ENCODE measurements at places on chromosomes 4 and X. TPM values are rescaled to one million over a fixed set of nuclear protein-coding genes. Genes with fewer than 3 reads are reported as not detected.

GRCh38 chr4:151409470-151410313 is 716 bp downstream of the FHIP1A start:
- peak; percentile 55 for DNase-seq

DNA sequence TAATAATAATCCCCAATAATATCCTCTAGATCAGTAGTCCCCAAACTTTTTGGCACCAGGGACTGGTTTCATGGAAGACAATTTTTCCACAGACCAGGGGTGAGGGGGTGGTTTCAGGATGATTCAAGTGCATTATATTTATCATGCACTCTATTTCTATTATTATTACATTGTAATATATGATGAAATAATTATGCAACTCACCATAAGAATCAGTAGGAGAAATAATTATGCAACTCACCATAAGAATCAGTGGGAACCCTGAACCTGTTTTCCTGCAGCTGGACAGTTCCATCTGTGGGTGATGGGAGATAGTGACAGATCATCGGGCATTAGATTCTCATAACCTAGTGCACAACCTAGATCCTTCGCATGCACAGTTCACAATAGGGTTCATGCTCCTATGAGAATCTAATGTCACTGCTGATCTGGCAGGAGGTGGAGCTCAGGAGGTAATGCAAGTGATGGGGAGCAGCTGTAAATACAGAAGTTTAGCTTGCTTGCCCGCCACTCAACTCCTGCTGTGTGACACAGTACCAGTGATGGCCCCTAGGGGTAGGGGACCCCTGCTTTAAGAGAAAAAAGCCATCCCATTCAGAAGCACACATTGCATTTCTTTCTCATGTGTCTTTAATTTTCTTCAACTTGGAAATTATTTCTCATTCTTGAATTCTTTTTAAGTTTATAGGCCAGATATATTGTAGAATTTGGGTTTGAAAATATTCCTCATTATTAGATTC is 16.0 kb upstream of the SH3RF1 start:
- DNase-seq, result no peak

DNA sequence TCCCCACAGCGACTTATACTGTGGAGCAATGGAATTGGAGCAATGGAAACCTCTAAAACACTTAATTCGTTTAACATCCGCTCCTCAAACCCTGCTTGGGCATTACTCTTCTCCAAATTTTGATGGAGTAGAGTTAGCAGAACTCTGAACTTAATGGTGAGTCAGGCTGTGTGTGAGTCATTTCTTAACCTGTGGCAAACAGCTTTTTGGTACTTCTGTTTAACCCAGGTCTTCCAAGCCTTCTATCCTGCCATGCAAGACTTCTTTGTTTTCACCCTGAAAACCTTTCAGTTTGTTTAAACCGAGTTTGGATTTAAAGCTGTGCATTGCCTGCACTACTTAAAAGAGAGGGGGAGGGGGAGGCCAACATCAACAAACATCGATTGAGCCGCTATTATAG is 3.6 kb upstream of the AMOT start:
- DNase-seq, result no peak

Gene MTTP
- 0.07 TPM for total RNA-seq

DNA sequence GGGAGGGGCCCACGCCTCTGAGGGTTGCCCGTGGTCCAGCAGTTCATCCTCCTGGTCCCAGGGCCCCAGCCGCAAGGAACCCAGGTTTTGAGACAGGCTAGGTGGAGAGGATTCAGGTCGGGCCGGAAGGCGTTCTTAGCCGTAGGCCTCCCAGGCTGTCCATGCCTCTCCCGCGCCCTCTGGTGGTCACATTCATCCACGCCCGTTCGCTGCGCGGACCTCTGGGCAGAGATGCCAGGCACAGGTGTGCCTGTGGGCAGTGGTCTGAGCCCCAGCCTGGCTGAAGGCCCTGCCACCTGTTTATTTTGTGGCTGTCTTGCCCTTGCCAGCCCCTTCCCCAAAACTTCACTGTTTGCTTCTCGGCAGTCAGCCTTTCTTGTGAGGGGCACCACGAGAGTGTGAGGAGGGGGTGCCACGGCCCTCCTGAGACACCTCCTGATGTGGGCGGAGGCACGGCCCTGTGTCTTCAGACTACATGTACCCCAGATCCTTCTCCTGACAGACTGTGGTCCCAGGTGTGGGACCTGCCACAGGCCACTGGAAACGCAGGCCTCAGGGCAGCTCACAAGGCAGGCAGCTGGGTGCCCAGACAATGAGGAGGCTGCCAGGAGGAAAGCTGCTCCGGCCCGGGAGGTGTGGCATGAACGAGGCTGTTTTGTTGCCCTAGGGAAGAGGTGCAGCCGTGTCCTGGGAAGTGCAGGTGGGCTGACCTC is 5.0 kb downstream of the UVSSA start:
- peak; percentile 85 for DNase-seq

Gene CSAG3
- not detected for total RNA-seq

DNA sequence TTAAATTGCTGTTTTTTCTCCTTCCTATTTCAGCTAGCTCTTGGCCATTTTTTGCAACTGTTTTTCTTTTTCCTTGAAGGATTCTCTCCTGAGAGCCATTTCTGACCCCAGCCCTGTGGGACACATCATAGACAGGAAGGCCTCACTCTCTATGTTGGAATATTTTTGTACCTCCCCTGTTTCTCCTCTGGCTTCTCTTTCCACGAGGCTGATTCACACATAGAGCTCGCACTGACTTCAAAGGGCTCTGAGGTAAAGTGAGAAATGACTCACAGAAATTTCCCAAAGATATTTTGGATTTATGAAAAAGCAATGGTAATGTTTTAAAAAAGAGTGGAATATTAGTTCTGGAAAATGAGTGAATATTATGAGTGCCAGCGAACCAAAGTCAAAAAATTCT is 181.7 kb upstream of the IGFBP7 start:
- DNase-seq, result no peak

DNA sequence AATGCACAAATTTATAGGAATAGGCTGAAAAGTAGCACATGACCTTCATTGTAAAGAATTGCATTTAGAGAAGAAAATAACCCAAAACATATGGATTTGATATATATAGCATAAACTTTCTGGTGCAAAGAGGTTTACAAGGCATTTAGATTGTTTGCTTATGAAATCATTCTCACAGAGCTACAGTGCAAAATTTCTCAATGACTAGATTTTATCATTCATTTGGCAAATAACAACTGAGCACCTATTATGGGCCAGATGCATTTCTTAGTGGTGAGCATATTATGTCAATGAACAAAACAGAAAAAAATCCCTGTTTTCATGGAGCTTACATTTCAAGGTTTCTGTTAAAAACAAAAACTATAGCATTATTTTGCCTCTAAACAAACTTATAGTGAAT is 34.1 kb upstream of the TNIP3 start:
- no peak for DNase-seq

GRCh38 chr4:31239886-31240285 is 519.7 kb downstream of the PCDH7 start:
- DNase-seq, result no peak

Measured in psoas muscle (tissue), 8 donors.